Activated CD8-positive, alpha-beta memory T cell treated with anti-CD3 and anti-CD28 coated beads for 24 hours (primary cell): ENCODE measurements at places on chromosomes 3 and 15.
A peak's percentile ranks its signal among the peaks of the same experiment; 100 is the strongest.

DNA sequence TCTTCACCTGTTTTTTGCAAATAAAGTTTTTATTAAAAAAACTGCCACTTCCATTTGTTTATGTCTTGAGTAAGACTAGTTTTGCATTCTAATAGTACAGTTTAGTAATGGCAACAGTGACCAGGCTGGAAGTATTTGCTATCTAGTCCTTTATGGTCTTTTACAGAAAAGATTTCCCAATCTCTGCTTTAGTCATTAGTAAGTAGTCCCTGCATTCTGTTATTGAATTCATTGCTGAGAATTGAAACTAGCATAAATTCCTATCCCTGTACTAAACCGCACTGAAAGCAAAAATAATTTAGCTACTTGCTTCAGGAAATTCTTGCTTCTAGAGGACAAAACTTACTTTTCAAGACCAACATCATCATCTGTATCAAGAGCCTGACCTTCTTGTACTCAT is 46.2 kb downstream of the CNTN6 start:
- DNase-seq: no peak

DNA sequence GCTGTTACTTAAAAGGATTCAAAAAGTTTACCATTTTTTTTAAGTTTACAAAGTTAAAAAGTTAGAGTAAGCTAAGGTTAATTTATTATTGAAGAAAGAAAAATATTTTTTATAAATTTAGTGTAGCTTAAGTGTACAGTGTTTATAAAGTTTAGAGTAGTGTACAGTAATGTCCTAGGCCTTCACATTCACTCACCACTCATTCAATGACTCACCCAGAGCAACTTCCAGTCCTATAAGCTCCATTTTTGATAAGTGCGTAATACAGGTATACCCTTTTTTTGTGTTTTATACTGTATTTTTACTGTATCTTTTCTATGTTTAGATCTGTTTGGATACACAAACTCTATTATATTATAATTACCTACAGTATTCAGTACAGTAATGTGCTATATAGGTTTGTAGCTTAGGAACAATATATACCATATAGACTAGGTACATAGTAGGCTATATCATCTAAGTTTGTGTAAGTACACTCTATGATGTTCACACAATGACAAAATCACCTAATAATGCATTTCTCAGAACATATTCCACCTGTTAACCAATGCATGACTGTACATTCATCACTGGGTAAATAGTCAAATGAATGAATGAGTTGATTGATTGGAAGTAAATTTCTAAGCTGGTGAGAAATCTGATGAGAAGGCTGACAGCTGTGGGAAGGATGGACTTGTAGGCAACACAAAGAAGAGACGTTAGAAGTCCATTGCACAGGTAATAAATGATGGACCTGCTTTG is 95.2 kb upstream of the CDIN1 start:
- DNase-seq: no peak

- DNase-seq: peak; percentile 85
Observed at GRCh38 chr15:29268706-29269484, 727 bp downstream of the NSMCE3 start.

DNA sequence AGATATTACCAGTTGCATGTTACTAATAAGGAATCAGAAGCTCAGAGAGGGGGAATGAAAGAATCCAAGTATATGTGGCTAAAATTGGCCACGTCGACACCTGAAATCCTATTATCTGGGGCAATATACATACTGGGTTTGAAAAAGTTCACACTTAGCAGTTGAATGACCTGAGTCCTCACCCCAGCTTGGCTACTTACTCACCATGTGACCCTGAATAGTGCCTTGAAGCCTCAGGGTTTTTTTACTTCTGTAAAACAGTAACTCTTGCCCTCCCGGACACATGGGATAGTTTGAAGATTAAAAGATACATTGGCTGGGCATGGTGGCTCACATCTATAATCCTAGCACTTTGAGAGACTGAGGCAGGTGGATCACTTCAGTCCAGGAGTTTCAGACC is 342.2 kb upstream of the TPRG1 start:
- no peak for DNase-seq

- DNase-seq: no peak
Observed at GRCh38 chr15:26352406-26352805, 420.5 kb downstream of the GABRB3 start.

DNA sequence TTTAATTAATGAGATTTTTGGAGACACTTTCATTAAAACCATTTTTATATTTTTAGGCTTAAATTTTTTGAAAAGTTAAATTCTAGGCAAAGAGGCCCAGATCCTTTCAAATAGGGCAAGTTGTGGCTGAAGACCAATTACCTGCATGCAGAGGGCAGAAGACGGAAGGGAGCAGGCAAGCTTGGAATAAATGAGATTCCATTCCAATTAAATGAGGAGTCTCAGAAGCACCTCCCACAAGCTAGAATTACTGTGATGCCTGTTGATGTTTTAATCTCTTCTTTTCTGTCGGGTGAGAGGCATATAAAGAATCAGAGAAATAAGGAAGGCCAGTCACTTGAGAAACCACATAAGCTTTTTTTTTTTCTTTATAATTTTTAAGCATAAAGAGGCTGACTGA is 46.8 kb downstream of the KBTBD8 start:
- DNase-seq: no peak

- no peak for DNase-seq
Observed at GRCh38 chr3:22621205-22621809, 581.8 kb upstream of the UBE2E2 start.

DNA sequence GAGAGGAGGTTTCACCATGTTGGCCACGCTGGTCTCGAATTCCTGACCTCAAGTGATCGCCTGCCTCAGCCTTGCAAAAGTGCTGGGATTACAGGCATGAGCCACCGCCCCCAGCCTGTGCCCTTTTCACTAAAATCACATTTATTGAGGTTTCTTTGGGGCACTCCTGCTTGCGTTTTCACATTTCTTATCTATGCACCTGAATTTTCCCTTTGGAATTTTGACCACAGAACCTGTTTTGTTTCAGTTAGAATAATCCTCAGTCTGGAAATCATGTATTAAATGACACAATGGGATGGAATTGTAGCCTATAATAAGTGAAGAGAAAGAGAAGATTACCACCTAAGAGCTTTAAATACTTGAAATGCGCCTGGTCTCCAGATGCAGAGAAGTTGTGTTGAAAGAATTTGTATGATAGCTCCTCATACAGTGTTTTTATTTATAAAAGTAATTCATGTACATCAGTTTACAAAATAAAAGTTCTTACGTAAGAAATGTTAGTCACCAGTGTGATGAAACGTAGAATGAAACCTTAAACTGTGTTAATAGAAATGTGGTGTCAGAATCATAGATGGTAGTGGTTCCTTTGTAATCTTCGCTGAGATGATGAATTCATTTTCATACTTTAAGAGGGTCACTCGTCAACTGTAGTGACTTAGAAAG is 107.0 kb downstream of the TCF12 start:
- no peak for DNase-seq

- DNase-seq: no peak
Observed at GRCh38 chr15:37045859-37046740, 54.2 kb downstream of the MEIS2 start.

- no peak for DNase-seq
Observed at GRCh38 chr15:41950489-41950888, 21.9 kb downstream of the EHD4 start.

DNA sequence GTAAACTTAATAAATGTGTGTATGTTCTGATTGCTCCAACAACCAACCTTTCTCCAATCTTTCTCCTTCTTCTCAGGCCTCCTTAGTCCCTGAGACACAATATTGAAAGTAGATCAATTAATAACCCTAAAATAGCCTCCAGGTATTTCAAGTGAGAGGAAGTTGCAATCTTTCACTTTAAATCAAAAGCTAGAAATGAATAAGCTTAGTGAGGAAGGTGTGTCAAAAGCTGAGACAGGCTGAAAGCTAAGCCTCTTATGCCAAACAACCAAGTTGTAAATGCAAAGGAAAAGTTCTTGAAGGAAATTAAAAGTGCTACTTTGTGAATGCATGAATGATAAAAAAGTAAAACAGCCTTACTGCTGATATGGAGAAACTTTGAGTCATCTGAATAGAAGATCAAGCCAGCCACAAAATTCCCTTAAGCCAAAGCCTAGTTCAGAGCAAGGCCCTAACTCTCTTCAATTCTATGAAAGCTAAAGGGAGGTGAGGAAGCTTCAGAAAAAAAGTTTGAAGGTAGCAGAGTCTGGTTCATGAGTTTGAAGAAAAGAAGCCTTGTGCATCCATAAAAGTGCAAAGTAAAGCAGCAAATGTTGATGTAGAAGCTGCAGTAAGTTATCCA is 38.6 kb downstream of the CCDC80 start:
- DNase-seq: no peak

DNA sequence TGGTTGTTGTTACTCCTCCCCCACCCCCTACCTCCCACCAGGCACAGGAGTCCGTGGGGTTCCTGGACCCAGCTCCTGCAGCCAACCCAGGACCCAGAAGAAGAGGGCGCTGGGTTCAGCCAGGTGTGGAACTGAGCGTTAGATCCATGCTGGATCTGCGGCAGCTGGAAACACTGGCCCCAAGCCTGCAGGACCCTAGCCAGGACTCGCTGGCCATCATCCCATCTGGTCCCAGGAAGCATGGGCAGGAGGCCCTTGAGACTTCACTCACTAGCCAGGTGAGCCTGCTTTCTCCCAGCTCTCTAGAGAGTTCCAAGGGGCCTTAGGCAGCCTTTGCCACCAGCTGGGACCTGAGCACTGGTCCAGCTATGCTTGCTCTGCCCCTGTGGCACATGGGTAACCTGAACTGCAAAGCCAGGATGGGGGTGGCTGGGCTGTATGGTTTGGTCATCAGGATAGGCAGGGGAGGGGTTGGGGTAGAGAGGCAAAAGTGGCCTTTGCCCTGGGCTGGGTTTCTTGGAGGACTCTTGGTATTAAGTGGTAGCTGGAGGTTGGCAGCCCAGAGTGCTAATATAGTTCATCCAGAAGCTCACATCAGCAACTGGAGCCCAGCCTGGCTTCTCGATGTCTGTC is 7.0 kb upstream of the JMJD7 start:
- DNase-seq: no peak

- no peak for DNase-seq
Observed at GRCh38 chr3:134525293-134525692, 39.4 kb downstream of the CEP63 start.

DNA sequence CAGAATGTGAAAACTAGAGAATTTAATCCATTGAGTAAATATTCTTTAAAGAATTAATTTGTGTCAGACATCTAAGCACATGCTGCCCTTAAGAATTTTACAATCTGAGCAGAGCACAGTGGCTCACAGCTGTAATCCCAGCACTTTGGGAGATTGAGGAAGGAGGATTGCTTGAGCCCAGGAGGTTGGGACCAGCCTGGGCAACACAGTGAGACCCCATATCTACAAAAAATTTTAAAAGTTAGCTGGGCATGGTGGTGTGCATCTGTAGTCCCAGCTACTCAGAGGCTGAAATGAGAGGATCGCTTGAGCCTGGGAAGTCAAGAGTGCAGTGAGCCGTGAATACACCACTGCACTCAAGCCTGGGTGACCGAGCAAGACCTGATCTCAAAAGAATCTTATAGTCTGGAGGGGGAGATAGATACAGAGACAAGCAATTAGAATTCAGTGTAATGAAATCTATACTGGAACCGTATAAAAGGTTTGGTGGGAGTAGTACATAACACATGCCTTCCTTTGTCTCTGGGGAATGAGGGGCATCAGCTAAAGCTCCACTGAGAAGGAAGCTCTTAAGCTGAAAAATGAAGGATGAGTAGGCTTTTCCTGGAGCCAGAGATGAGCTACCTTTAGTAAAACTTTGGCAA is 21.2 kb downstream of the ATP11B start:
- no peak for DNase-seq

GRCh38 chr15:42457445-42458442 is 33.2 kb downstream of the ZNF106 start:
- DNase-seq: no peak

DNA sequence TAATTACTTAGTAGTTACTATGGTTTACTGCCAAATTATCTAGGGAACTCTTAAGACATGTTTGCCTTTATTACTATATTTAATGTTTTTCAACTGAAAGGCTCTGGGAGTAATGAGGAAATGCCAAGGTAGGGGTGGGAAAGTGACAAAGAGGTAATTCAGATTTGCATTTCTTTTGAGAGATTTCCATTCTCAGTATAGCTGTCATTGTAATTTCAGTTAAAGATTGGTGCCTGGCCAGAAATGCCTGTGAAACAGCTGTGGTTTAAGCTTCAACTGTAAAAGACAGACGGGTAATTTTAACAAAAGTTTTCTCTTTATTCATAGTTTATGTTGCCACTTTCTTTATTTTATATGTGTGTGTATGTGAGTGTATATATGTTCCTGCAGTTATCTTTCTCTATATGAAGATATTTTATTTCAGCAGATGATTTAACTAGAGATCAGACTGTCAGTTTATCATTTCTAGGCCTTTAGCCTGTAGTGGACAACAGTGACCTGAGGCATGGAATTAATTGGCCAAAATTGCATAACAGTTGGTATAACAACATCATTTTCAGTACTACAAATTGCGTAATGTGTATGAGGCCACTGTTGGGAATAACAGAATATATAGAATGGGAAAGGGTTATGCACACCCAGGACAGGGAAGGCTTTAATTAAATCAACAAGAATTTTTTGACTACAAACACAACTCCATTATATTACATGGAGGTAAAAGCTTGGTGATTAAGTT is 119.0 kb downstream of the BBX start:
- no peak for DNase-seq

- no peak for DNase-seq
Observed at GRCh38 chr15:51096976-51097375, 2.3 kb upstream of the TNFAIP8L3 start.

- no peak for DNase-seq
Observed at GRCh38 chr15:57436166-57436565, 59.9 kb downstream of the CGNL1 start.

DNA sequence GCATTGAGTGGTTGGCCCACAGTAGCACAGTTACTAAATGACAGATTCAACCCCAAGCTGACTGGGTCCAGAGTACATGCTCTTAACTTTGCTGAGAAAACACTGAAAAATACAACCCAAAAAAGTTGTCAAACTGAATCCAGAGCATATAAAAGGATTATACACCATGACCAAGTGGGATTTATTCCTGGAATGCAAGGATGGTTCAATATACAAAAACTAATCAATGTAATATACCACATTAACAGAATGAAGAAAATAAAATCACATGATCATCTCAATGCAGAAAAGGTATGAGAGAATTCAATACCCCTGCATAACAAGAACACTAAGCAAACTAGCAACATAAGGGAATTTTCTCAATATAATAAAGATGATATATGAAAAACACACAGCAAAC is 98.5 kb downstream of the STAG1 start:
- no peak for DNase-seq

DNA sequence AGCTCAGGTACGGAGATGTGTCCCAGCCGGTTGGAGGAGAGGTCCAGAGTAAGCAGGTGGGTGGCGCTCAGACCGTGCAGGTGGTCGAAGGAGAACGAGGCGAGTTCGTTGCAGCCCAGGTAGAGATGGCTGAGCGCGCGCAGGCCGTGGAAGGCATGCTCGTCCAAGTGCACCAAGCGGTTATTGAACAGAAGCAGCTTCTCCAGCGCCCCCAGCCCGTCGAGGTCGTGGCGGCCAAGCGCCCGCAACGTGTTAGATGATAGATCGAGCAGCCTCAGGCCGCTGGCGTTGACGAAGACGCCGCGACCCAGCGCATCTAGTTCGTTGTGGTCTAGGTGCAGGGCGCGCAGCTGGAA is 648 bp downstream of the AMIGO3 start:
- no peak for DNase-seq

- no peak for DNase-seq
Observed at GRCh38 chr3:134611516-134611915, 39.3 kb downstream of the KY start.
